ENCODE measurements at places on chromosomes 5 and 9.

GRCh38 chr9:107239474-107239873, 43.6 kb upstream of the RAD23B start:
- DNase-seq: no peak

- DNase-seq: no peak
Observed at GRCh38 chr5:16854351-16854750, 81.7 kb downstream of the MYO10 start.

GRCh38 chr5:7586480-7586879, 190.5 kb downstream of the ADCY2 start:
- DNase-seq: no peak

DNA sequence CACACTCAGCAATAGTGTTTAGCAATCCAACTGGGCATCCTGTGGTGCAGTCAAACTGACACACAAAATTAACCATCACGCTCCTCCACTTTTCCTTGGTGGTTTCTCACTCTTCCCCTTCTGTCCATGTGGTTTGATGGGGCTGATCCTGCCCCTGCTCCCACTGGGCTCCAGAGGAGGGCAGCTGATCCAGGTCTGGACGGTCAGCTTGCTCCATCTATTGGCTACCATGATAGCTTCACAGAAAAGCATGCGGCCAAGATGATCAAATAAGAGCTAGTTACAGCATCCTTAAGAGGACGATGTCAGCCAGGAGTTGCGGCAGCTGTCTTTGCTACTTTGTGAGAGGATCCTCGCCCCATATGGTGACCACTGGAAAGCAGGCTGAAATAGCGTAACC, 29.6 kb upstream of the RANBP17 start:
- DNase-seq: no peak

DNA sequence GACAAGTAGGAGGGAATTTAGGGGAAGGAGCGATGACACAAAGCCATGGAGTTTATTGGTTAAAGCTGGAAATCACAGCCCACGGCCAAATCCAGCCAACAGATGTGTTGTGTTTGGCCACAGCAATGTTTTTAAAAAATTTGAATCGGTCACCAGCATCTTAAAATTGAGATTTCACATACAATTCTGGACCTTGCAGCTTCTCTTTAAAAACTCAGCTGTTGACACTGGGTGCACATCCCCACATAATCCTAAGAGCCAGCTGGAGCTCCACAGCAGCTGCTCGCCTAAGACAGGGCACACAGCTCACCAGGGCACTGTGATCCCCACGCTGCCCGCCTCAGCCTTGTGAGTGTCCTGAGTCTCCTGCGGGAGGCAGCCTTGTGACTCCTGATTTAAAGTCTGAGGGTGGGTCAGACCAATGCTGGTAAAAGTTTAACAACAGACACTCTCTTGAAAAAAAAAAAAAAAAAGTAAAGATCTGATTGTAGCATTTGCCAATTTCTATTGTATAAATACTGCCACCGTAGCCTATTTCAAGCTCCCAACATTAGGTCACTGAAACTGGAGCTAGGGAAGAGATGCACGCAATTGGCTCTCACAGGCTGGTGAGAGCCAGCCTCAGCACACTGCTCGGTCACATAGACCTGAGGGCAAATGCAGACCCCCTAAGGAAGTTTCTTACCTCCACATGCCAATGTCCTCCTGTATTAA, 124.8 kb downstream of the HSD17B3 start:
- DNase-seq: no peak

- DNase-seq: no peak
Observed at GRCh38 chr5:177380805-177381126, 3.5 kb upstream of the SLC34A1 start.

GRCh38 chr5:76641514-76642120, 18.4 kb upstream of the F2RL2 start:
- peak; percentile 72 for DNase-seq

- no peak for DNase-seq
Observed at GRCh38 chr5:395156-395920, 47.6 kb upstream of the EXOC3 start.

GRCh38 chr9:37027582-37028419, 6.3 kb downstream of the PAX5 start:
- peak; percentile 96 for DNase-seq

- no peak for DNase-seq
Observed at GRCh38 chr5:97107318-97107717, 35.1 kb downstream of the LIX1 start.

- DNase-seq: no peak
Observed at GRCh38 chr5:86320266-86320665, 297.5 kb upstream of the COX7C start.

GRCh38 chr5:134451225-134451935, 39.7 kb upstream of the CDKN2AIPNL start:
- no peak for DNase-seq

DNA sequence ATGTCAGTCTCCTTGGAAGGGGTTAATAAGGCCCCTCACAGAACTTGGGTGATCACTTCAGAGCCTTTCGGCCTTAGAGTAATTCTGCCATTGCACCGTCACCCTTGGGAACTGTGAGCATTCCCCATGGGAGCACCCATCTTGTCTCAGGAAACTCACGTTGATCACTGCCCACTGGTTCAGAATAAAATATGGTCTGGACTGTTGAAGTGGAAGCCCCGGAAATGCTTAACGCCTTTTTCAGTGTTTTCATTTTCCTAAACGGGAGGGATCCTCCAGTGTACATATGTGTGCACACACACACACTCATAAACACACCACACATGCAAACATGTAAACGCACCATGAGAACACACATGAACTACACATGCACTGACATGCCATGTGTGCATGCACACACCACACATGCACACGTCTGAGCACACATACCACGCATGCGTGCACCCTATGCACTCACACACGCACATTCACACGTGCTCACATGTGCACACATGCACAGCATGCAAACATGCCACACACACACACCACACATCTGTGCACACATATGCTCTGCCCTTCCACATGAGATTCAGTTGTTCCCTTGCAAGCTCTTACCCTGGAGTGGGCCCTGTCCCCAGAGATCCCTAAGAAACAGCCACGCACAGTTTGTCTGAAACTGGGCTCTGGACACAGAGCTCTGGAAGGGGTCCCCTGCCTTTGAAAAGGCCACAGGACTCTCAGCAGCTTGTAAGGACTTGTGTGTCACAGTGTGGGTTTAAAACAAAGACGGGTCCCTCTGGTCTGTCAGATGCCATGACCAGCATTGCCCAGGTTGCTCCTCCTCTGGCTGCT, 17.0 kb downstream of the MRPL36 start:
- DNase-seq: no peak

DNA sequence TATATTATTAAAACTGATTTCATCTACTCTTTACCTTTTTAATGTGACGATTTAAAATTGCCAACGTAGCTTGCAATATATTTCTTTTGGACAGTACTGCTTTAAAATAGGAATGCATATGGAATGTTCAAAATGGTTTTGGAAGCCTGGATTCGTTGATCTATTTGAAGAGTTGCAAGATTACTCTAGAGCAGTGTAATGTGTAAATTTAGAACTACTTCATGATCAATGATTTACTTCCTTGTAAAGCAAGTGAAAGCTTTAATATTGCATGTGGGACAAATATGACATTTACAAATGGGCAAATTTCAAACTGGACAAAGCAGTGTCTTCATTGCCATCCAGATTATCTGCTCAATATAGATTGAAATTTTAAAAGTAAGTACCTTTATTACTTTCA, 38.3 kb downstream of the PARP8 start:
- DNase-seq: no peak

Data from neuronal stem cell (in vitro differentiated cells).